ENCODE measurements at places on chromosomes 6 and 20.

GRCh38 chr6:130409418-130410100 is 43.7 kb downstream of the TMEM200A start:
- DNase-seq = no peak

DNA sequence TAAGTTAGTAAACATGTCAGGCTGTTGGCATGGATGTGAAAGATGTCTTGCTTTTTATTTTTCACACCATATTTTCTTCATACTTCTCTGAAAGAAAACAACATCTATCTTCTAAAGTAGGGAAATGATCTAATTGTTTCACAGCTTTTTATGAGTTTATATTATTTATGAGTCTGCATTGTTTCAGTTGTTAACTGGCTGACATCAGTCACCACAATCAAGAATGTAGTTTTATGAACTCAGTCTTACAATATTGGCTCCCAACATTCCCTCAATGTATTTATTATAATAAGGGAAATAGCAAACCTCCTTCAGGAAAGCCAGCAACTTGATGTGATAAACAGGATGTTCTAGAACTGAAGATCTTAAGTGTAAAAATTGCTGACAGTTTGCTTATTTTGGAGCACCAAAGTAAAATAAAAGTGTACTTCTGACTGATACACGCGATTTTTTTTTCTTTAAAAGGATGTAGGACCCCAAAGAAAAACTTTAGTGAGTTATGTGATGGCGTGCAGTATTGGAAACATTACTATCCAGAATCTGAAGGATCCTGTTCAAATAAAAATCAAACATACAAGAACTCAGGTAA is 106.0 kb downstream of the ADGRG6 start:
- DNase-seq = no peak

- no peak for DNase-seq
Measured at GRCh38 chr20:3164763-3165410, 5.2 kb upstream of the FASTKD5 start.

DNA sequence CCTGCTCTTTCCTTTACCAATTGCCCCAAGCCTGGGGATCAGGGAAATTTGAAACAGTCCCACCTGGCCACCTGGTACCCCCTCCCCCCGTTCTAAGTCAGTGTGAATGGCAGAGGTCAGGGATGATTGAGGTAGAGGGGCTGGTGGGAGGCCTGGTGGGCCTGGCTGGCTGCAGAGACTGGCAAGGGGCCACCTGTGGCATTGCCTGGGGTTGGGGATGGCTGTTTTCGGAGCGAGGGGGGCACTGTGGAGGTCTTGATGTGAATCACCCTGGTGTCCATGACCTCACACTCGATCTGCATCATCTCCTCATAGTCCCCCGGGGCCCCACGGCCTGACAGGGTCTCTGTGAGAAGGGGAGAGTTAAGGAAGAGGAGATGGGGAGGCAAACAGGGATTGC is 6.5 kb upstream of the TNXB start:
- no peak for DNase-seq

- DNase-seq = peak; percentile 64
Measured at GRCh38 chr6:107822176-107823046, 1.7 kb downstream of the SCML4 start.

GRCh38 chr6:85047818-85048217 is 283.4 kb upstream of the TBX18 start:
- no peak for DNase-seq

GRCh38 chr6:124721331-124721730 is 240.9 kb upstream of the RNF217 start:
- DNase-seq = no peak

GRCh38 chr20:58981628-58982364 is 740 bp downstream of the NELFCD start:
- no peak for DNase-seq

DNA sequence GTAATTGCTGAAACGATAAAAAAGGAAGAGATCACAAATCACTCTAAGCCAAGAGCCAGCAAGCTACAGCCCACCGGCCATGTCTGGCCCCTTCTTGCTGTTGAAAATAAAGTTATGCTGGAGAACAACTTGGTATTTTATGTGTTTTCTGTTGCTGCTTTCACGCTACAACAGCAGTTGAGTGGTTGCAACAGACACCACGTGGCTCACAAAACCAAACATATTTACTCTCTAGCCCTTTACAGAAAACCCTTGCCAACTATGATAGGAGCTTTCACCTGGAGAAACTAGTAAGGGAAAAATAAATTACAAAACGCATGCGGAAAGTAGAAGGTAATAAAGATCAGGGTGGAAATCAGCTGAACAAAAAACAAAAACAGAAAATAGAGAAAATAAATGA is 41.1 kb upstream of the SLCO4A1 start:
- no peak for DNase-seq

DNA sequence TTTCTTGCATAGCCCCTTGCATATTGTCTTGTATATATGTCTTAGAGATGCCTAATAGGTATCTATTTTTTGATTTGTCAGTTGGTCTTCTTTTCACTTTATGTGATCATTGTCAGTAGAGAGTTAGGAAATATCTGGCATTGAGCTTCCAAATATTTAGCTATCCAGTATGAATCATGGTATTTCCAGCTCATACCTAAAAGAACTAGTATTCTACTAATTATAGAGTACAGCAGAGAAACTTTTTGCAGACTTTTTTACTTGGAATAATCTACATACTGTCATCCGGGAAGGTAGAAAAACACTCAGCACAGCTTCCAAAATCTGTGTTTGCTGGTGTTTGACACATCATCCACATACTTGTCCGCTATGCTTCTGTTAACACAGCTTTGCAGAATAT is 156.4 kb upstream of the HTR1E start:
- no peak for DNase-seq

DNA sequence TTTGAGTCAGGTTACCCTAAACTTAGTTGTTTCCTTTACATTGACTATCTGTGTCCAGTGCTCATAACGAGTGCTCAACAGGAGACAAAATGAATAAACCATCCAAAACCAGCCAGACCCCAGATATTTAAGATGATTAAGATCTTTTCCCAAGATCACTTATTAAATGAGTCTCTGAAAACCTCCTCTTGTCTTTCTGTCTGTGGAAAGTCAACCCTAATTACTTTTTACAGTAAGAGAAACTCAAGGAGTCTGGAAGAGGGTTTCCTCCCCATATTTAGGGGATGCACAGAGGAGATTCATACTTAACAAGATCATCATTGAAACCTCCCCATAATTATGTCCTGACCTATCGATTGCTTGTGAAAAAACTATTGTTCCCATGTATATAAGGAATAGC is 84.0 kb downstream of the CAP2 start:
- no peak for DNase-seq

DNA sequence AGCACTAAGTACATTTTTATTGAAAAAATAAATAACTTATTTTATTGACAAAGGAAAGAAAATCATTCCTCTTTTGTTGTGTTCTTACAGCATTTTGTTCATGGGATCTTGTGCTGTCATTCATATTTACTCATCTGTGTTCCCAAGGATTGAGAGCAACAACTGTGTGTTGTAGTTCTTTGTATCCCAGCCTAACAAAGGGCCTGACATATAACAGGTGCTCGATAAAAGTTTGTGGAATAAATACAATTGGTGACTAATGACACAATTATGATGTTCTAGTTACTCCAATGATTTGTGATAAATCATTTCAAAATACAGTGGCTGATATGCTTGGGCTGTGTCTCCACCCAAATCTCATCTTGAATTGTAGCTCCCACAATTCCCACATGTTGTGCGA is 7.9 kb upstream of the OGFRL1 start:
- no peak for DNase-seq

DNA sequence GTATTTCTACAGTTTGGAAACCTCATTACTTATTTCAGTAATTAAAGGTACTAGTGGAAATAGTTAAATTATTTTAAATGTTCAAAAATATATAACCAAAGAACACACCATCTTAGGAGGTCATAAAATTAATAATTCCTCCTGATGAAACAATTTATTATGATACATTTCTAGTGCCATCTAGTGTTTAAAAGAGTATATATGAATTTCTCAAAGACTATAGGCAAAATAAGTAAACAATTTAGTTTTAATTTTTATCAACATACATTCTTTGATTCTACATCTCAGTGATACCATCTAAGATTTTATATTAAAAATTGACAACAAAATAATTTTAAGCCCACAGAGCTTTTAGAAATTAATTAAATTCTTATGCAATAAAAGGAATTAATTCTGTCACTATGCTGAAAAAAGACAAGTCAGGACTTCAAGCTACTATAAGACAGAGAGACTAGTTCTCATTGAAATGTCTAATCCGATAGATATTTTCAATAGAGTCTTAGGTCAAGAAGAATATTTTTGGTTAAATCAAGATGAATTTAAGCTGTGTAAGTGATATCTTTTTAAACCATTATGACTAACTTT is 107.8 kb upstream of the RNF217 start:
- no peak for DNase-seq

GRCh38 chr20:44234566-44235317 is 12.4 kb upstream of the GDAP1L1 start:
- DNase-seq = no peak

DNA sequence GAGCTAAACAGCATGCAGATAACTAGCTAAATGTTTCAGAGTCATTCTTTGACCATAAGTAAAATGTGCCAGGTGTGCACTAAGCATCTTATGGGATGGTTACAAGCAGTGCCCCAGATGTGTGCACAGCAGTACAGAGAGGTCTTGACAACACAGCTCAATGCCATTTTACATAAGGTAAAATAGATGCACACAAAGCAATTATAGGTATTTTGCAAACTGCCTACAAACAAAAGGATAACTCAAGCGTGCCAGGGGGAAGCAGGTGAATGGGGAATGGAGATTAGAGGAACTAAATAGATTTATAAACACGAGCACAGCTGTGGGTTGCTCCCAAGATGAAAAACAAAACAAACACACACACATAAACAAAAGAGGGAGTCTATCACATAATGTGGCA is 64.8 kb downstream of the SLC2A10 start:
- DNase-seq = no peak

- DNase-seq = peak; percentile 47
Measured at GRCh38 chr20:22690000-22690399, 105.6 kb upstream of the FOXA2 start.

DNA sequence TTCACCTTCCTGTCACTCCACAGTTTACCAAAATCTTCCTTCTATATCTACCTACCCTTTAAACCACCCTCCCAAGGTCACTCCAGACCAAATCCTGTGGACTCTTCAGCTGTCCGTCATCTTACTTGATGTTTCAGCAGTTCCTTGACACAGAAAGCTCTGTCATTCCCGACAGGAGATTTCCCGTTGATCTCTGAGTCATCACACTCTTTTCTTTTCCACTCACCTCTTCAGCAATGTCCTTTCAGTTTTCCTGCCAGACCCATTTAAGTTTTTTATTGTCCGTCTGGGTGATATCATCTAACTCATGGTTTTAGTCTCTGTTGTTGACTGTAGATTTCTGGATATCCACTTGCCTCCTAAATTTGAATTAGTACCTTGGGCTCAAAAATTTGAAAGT is 69.9 kb upstream of the SCGN start:
- DNase-seq = no peak

- DNase-seq = no peak
Measured at GRCh38 chr6:117929501-117929900, 22.4 kb downstream of the SLC35F1 start.

DNA sequence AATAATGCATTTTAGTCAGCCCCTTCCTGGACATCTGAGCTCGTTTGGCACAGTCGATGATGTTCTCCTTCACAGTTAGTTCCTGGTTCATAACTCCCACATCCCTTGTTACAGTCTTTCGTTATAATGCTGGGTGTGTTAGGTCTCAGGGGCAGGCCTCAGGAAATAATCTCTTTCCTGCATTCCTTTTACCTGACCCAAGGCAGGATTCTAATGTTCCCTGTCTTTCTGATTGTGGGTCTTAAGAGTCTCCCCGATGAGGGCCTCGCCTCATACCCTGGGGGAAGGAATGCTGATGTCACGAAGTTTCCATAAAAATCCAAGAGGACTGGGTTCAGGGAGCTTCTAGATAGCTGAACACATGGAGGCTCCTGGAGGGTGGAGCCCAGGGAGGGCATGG is 104.0 kb upstream of the CARMIL1 start:
- DNase-seq = no peak

- no peak for DNase-seq
Measured at GRCh38 chr6:102075539-102075938, 682.0 kb downstream of the GRIK2 start.

- no peak for DNase-seq
Measured at GRCh38 chr6:37822851-37823682, 3.5 kb downstream of the ZFAND3 start.

DNA sequence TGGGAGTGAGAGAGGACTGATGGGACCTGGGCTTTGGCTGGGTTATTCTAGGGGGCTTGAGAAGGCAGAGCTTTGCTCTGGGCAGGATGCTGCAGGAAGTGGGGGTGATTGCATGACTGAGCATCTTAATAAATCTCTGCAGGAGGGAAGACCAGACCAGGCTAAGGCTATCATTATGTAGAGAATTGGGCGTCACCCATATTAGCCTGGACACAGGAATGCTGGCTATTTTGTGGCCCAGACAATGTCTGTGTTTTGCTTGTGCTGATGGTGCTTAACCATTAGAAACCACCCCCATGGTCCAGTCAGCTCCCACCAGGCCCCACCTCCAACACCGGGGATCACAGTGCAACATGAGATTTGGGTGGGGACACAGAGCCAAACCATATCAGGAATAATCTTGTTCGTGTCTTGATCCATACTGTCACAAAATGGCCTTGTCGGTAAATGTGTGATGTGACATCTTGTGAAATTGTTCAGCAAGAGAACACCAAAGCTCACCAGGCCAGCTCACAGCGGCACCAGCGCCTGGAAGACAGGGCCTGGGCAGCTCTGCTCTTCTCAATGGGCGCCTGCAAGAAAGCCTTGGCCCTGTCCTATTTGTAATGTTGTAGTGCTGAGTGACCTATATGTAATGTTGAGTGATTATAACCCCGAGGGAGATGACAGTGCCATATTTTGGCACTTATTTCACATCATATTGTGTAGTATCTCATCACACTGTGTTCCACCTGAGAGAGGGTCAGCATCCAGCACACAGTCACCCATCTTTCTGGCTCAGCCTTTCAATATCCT is 211.8 kb downstream of the QKI start:
- no peak for DNase-seq

DNA sequence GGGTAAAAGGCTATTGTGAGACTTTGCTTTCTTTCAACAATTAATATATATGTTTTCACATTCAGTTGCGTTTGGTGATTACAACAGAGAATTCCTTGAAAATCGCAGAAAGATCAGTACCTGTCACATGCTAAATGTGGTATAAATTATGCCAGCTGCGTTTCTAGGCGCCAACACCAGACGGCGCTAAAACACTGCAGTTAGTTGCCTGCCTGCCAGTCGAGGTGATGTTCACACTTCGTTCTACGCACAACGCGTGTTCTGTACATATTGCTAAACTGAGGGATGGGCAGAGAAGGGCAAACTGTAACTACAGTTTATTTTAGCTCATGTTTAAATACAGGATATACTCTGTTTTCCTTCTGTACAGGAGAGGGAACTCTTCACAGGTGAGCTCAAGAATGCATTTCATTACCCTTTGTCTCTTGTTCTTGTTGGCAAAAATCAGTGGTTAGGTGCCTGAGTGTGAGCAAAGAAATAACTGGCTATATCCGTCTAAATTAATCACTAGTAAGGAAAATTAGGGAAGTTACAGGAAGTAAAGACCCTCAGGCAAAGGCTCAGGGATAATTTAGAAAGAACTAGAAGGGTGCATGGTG is 100.1 kb upstream of the RGS17 start:
- no peak for DNase-seq

Measured in esophagus muscularis mucosa (tissue), 4 donors.